ENCODE measurements at places on chromosomes 3 and 15.

DNA sequence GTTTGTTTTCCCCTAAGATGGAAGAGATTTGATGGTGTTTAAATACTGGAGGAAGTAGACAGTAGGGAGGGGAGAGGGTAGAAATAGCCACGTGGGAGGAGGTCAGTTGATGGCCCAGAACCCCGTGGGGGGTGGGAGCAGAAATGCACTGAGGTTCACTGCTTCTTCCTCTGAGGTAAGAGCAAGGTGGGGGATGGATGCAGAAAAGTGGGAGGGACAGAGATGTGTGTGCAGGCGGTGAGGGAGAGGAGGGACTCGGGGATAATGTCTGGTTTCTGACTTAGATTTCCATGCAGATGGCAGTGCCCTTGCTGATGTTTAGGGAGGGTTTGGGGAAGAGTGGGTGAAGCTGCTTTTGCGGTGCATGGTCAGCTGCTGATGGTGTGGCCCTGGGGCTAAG lies 102.9 kb downstream of the ARNT2 start:
- peak; percentile 67 for DNase-seq

DNA sequence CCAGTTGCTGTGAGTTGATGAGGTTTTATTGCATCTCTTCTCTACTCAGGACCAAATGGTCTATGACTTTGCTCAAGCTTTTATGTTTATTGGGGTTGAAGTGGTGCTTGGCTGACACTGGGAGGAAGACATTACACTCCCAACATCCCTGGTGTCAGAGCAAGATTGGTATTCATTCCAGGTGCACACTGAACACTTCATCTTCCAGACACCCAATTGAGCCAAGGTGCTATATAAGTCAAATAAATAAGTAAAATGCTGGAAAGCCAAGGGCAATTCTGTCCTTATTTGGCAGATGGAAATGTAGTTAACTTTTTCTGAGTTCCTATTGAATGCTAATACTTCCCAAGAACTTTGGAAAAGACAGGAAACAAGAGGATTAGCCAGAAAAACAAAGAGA lies 53.2 kb upstream of the CDV3 start:
- no peak for DNase-seq

DNA sequence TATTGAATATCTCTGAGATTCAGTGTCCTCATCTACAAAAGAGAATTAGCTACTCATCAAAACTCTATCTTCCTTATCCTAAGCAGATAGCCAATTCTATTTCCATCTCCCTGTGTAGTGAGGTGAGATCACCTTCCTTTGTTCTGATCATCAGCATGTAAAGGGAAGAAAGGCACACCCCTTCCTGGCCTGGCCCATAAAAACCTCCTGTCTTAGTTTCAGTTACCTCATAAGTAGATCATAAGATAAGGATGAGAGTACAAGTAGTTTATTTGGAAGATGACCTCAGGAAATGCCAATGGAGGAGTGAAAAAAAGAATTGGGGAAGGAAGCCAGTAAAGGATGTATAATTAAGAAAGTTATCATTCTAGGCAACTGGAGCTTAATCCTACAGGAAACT lies 114.5 kb upstream of the GADL1 start:
- peak; percentile 50 for DNase-seq

DNA sequence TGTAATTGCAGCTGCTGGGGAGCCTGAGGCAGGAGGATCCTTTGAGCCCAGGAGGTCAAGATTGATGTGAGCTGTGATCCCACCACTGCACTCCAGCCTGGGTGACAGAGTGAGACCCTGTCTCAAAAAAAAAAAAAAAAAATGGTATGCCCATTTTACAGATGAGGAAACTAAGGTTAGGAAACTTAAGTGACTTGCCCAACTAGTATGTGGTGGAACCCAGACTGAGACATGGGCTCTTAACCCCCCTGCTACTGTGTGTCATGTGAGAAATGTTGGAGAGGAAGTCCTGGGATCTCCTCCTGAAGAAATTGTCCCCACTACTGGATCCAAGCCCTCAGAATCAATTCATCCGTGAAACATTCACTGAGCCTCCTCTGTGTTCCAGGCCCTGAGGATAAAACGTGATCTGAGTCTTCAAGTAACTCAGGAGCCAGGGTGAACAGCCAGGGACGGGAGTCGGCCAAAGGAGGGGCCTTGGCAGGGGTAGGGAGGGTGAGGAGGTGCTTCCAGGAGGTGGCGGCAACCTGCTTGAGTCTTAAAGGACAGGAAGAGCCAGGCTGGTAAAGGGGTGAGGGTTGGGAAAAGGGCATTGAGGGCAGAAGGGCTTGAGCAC lies 19.6 kb upstream of the RNU6-1 start:
- no peak for DNase-seq

- DNase-seq: no peak
Measured at GRCh38 chr3:131503320-131503635, 507 bp upstream of the MRPL3 start.

DNA sequence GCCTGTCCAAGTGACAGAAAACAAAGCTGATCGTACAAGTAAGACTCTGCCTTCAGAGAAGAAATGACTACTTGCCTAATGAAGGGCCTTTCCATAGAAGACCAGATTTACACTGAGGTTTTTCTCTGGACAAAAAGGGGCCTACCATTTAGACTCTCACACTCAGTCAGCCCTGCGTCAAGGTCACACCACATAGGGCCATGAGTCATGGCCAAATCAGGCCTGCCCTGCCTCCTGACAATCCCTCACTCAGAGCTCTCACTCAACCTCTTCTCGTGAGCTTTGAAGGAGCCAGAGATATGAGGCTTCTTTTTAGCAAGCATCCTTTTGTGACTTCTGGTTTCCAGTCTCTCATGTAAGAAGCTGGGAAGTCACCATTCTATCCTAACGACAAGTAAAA lies 68.1 kb upstream of the NMNAT3 start:
- peak; percentile 76 for DNase-seq
